Stimulated activated CD8-positive, alpha-beta memory T cell treated with anti-CD3 and anti-CD28 coated beads, Interleukin-4, amount 100 ng/mL, for 1 hour (primary cell): ENCODE measurements at places on chromosomes 1 and 21.

DNA sequence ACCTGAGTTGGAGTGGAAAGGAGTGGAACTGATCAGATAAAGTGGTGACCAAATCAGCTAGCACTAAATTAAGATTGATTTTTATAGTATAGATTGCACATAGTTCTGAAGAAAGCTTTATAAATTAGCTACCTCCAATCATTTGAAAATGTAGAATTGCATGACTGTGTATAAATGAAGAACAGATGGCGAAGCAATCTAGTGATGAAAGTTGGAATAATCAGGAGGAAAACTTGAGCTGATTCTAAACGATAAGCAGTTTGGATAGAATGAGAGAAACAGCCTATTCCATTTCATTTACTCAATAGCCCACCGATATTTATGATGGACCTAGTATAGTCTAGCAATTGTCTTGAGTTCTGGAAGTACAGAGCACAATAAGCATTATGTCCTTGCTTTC, 661.5 kb downstream of the PLA2G4A start:
- no peak for DNase-seq

DNA sequence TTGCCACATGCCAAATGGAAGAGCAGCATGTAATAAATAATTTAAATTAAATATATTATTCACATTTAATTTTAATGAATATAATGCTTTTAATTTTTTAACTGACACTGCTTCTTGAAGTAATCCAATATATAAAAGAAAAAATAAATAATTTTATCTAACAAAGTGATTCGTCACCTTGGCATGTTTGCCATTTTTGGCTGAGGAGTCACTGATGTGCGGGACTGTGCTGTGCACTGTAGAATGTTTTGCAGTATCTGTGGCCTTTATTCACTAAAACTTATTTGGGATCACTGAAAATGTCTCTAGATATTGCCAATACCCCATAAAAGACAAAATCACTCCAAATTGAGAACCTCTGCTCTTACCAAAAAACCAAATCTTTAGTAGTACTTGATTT, 807.8 kb downstream of the BRINP3 start:
- no peak for DNase-seq

GRCh38 chr1:213989002-213989855, 1.5 kb downstream of the PROX1 start:
- no peak for DNase-seq

GRCh38 chr1:10682449-10683309, 113.8 kb downstream of the CASZ1 start:
- DNase-seq = no peak

GRCh38 chr1:28056129-28056925, 32.1 kb downstream of the EYA3 start:
- DNase-seq = peak; percentile 11

DNA sequence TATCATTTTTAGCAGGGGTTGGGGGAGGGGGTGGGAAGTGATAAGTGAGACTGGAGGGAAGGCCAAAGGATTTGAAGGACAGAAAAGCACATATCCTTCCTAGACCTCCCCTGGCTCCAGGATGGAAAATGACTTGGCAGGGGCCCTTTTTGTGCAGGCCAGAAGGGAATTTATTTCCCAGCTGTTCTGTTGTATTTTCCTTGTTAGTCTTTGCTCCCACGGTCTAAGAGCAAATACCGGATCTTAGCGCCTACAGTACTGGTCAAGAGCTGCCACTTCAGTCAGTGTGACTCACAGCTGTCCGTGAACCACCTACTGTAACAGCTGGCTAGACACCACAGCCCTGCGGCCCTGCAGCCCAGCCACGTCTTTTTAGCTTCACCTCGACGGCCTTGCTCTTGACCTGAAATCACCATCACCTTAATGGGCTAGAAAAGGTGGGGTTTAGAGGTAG, 51.0 kb upstream of the ERRFI1 start:
- no peak for DNase-seq

GRCh38 chr1:115166531-115167091, 77.3 kb upstream of the TSPAN2 start:
- no peak for DNase-seq

- DNase-seq = no peak
Observed at GRCh38 chr1:50977575-50978143, 7.6 kb downstream of the CDKN2C start.

- no peak for DNase-seq
Observed at GRCh38 chr1:10084045-10084444, 51.3 kb downstream of the UBE4B start.

DNA sequence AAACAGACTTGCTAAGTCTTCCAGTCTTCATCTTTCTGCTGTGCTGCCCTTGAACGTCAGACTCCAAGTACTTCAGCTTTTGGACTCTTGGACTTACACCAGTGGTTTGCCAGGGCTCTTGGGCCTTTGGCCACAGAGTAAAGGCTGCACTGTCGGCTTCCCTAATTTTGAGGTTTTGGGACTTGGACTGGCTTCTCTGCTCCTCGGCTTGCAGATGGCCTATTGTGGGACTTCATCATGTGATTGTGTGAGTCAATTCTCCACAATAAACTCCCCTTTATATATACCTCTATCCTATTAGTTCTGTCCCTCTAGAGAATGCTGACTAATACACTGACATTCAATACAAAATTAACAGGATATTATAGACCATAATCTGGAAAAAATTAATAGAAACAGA, 628.1 kb downstream of the PLPP3 start:
- DNase-seq = no peak

GRCh38 chr1:110616587-110616986, 10.4 kb upstream of the KCNA2 start:
- no peak for DNase-seq

- DNase-seq = no peak
Observed at GRCh38 chr1:202645097-202645476, 65.2 kb downstream of the SYT2 start.

GRCh38 chr1:161962091-161962887, 61.4 kb downstream of the OLFML2B start:
- DNase-seq = no peak

- DNase-seq = no peak
Observed at GRCh38 chr1:241675983-241676382, 23.9 kb downstream of the WDR64 start.

DNA sequence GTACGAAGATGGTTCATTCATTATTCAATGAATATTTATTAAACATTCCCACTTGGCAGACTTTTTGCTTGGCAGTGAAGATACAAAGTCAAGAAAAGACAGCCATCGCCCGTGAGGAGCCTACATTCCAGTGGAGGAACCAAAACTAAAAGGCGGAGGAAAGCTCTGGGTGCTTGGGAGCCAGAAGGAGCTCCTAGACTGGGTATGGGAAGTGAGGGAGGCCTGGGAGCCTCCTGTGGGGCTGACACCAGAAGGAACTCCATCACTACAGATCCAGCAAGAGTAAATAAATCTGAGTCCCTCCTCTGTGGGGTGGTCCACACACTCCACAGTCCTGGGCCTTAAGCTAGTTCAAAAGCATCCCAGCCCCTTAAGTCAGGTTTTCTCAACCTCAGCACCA, 14.9 kb downstream of the RNASEL start:
- no peak for DNase-seq

- DNase-seq = no peak
Observed at GRCh38 chr1:37999430-38000232, 5.7 kb downstream of the FHL3 start.

DNA sequence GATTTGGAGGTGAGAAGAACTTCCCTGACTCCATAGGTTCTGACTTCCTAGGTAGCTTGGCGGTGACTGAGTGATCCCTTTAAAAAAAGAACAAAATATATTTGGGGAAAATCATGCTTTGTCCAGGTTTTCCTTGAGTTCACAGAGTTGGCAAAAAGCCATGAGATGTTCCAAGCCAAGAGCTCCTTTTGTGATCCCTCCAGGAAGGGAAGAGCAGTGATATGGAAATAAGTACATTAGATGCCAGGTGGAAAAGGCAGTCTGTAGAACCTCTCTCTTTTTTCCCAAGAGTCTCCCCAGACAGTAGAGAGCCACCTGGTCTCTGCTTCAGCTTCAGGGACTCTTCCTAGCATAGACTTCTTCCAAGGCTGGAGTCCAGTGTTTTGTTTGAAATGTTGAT, 10.2 kb downstream of the TLCD4 start:
- DNase-seq = no peak

DNA sequence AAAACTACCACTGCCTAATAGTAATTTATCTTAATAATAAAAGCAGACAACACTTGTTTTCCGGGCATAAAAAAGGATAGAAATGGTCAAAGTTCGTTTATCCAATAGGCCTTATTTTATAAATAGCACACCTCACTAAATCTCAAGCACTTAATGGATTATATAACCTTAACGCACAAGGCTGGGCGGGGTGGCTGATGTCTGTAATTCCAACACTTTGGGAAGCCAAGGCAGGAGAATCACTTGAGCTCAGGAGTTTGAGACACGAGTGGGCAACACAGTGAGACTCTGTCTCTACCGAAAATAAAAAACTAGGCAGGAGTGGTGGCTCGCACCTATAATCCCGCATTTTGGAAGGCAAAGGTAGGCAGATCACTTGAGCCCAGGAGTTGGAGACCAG, 12.4 kb downstream of the EIF4G3 start:
- DNase-seq = no peak

DNA sequence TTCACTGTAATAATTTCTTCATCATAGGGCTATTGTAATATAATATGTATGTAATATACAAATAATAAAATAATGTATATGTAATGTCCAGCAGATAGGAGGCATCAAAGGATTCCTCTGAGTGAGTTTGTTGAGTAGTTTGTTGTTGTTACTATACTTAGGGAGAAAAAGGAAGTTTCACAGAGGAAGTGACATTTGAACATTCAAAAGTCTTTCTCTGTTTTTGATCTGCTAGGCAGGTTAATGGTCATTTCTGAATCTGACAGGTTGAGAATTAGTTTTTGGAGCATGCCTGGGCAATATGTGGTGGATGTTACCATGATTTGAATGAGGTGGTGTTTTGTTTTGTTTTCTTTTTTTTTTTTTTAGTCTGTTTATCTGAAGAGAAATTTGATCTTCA, 102.1 kb downstream of the NRDC start:
- DNase-seq = no peak

- DNase-seq = no peak
Observed at GRCh38 chr1:85894651-85895050, 186.4 kb upstream of the ZNHIT6 start.

DNA sequence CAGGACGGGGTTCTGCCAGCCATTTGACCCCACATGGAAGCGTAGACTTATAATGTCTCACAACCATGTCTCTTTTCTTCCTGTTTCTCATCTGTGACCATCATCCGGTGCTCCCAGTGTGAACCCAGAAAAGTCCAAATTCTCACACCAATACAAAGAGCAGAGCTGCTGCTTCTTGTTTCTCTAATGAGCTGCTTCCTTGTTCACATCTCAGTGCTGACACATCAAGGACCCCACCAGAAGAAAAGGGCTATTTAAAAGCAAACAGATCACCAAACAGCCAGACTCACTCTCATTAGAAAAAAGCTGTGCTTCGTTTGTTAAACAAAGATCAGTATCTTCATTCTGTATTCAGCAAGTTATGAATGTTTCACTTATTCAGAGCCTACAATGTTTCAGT, 835 bp upstream of the LCE1D start:
- no peak for DNase-seq

DNA sequence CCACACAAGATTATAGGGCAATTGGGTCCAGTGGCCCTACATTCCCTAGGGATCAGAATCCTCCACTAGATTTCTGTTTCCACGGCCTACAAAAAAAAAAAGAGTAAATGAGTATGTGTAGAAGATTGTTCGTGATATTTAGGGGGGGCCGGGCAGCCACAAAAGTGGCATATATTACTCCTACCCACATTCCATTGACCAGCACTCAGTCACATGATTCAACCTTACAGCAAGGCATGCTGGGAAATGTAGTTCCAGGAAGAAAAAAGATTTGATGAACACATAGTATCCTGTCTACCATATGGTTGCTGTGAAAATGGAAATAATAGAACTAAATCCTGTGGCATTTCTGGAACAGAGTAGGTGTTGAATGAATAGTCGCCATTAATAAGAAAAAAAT, 43.4 kb upstream of the GJB5 start:
- no peak for DNase-seq

DNA sequence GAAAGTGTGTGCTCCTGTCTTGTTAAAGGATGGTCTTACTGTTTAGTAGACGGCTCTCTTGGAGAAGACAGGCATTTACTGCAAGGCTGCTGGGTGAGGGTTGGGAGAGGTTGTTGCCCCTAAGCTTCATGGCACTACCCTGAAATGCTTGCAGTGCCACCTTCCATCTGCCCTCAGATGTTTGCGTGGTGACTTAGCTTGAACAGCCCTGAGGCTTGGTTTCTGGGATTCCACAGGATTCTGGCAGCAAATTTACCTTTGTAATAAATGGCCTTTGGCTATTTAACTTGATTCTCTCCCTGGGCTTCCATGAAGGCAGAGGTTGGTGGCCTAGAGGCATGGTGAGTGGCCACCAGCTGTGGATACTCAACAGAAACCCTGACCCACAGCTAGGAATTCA, 11.6 kb downstream of the MTARC1 start:
- DNase-seq = no peak

DNA sequence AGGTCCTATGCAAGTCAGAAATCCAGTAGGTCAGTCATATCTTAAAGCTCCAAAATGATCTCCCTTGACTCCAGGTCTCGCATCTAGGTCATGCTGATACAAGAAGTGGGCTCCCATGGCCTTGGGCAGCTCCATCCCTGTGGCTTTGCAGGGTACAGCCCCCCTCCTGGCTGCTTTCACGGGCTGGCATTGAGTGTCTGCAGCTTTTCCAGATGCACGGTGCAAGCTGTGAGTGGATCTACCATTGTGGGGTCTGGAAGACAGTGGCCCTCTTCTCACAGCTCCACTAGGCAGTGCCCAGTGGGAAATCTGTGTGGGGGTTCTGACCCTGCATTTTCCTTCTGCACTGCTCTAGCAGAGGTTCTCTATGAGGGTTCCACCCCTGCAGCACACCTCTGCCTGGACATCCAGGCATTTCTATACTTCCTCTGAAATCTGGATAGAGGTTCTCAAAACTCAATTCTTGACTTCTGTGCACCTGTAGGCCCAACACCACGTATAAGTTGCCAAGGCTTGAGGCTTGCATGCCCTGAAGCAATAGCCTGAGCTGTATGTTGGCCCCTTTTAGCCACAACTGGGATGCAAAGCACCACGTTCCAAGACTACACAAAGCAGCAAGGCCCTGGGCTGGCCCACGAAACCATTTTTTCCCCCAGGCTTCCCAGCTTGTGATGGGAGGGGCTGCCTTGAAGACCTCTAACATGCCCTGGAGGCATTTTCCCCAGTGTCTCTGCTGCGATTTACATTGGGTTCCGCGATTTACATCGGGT, 472.7 kb downstream of the NPHP4 start:
- no peak for DNase-seq

DNA sequence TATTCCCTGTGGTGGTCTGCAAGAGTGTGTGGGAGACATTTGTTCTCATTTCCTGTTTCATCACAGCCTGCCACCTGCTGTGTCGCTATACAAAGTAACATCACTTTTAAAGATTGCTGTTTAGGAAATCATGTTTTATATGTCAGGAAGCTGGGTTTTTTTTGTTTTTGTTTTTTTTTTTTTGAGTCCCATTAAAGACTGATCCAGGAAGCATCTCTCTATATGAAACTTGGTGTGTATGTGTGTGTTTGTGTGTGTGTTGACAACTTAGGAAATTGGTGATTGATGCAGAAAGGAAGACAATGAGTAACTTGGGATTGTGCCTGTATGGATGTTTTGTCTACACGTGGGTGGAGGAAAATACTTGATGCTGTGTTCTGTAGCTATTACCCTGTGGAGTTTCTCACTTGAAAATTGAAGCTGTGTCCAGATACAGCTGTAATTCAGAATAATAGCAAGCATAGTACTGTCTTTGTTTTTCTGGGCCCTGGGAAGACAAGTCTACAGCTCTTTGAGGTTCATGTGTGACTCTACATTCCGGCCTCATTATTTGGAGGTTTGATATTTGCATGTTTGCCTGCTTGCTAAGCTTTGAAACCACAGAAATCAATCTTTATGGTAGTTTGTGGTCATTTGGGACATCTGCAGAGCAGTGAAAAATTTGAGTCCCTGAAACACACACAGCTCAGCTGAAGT, 47.9 kb downstream of the LAMC1 start:
- no peak for DNase-seq
